SJSA1 (cell line): ENCODE measurements at places on chromosomes 16 and 17. TPM values are rescaled to one million over a fixed set of nuclear protein-coding genes. Genes with fewer than 3 reads are reported as not detected.
A peak's percentile ranks its signal among the peaks of the same experiment; 100 is the strongest.

DNA sequence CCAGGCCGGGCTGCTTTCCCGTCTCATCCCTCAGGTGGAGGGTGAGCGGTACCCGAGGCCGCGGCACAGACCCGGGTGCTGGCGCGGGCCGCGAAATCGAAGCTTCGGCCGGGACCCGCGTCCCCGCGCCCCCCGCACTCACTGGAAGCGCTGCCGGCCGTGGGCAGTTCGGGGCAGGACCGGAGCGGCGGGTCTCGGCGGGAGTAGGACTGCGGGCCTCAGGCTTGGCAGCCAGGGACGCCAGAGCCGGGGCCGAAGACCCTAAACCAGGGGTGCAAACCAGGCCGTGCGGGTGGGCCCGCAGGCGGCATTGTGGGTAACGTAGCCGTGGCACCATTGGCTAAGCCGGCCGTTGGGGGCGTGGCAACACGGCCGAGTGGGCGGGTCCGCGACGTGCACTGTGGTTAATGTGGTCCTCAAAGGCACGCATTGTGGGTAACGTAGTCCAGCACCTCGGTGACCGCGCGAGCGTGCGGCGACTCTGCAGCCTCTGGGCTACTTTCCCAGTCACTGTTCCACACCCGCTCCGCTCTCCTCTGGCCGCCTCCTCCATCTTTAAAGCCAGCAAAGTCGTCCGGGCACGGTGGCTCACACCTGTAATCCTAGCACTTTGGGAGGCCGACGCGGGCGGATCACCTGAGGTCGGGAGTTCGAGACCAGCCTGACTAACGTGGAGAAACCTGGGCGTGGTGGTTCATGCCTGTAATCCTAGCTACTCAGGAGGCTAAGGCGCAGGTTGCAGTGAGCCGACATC is at the start of gene ZNF500:
Gene ZNF500, minus strand, starts transcription at position 288 of the 754 bp plus-strand sequence. CDS start 1,184 bp downstream, outside the sequence.
- DNase-seq = peak; percentile 86

DNA sequence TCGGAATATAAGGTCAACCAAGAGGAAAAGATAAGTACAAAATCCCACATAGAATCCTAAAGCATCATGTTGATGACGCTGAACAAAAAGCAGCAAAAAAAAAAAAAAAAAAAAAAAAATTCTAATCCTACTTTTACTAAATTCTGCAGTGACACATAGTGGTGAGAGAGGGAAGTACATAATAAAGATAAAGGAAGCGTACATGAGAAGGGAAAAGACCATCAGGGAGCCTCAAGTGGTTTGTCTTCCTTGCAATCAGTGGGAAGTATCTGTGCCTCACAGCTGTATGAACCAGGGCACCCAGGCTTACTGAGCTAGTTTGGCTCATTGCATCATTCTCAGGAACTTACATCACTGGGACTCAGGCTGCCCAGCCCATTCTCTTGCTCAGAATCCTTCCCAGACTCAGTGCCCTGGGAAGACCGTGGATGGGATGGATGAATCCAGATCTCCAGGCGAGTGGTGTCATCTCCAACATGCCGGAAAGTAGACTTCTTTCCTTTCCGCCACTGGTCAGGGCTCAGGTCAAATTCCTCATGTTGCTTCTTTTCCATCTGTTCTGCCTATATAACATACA is 21.2 kb downstream of the SMG6 start:
- peak; percentile 71 for DNase-seq

DNA sequence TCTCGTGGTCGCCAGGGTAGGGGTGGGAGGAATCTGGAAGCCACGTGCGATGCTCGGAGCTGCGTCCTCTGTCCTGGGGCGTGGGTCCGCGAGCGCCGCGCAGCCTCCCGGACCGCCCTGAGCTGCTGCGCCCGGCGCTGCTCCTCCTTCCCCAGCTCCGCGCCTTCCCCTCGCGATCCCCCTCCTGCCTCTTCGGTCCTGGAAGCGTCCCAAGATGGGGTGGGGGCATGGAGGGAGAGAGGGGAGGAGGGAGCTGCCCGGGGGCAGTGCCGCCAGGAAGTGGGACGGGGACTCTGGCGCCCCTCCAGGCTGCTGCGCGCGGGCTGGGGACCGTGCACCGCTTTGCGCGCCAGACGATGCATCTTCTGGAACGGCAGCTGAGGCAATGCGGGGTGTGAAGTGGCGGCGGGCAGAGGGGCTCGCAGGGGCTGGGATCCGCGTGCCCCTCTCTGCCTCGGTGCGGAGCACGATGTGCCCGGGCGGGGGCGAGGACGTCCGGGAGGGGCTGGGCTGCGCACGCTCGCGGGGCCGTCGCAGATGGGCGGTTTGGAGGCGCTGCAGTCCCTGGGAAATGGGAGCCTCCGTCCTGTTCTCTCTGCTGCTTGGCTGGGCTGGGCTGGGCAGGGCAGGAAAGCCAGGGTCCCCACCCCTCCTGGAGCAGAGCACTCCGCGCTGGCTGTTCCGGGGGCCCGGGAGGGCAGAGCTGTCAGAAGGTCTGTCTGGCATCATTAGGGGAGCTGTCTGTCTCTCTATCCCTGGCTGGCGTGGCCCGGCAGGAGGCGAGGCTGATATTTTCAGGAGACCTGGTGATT is 388.0 kb downstream of the SEC14L1 start:
- no peak for DNase-seq

DNA sequence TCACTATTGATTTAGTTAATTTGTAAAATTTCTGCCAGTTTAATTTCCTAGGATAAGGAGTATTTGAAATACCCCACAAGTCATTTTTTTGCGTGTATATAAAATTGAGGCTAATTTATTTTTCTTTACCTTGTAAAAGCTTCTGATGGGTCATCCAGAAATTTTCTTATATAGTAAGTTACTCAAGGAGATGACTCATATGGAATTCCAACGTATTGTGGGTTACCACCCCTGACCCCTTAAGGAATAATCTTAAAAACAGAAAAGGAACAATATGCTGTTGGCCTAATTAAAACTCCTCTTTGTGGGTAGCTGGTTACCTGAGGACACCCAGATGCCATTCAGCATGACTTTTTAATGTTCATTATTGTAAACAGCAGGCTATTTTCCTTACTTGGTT is 13.6 kb downstream of the HEATR6 start:
- peak; percentile 39 for DNase-seq

DNA sequence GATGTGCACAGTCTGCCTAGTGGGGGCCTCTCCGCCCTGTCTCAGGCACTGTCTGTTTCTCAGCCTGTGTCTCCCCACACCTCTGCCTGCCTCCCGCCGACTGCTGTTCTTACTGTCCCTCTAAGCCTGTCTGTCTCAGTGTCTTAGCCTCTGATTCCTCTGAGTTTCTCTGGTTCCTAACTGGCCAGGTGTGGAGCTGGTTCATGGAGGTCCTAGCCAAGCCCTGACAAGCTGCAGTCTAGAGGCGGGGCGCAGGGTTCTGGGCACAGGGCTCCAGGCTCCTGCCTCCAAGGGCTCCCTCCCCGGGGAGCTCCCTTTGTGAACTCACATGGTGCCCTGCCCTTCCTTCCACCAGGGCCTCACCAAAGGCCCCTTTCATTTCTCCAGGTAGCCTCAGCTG is 19.4 kb downstream of the C17orf100 start:
- no peak for DNase-seq

DNA sequence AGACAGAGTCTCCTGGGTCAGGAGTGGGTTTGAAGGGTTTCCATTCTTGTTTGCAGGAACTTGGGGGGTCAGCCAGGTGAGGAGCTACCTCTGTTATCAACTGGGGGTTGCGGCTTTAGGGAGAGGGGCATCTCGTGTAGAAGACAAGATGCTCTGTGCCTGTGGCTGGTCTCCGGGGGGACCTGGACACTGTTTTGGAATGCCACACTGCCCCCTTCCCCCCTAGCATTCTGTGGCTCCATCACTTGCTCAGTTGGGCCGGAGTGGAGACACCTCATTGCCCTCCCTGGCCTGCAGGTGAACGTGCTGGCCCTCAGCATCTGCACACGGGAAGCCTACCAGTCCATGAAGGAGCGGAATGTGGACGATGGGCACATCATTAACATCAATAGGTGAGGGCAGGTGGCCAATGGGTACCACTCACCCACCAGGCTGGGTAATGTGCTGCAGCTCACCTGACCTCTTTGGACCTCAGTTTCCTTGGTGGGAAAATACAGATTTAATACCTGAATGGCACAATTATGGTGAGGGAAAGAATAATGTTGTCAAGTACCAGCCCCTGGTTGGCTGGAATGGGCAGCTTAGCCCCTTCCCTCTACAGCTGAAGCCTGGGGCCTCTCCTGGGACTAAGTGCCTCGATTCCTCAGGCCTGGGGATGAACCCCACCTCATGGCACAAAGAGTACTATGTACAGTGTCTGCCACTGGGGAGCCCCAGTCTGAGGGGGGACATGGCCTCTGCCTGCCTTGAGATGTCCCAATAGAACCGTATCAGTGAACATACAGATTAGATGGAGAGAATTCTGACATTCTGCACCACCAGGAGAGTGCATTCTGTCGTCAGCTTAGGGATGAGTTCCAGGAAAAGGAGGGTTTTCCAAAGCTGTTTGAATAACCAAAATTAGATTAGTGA is 3.3 kb upstream of the MRM1 start:
- DNase-seq = no peak

The RBFOX1 gene
- total RNA-seq = not detected in 2 replicates

DNA sequence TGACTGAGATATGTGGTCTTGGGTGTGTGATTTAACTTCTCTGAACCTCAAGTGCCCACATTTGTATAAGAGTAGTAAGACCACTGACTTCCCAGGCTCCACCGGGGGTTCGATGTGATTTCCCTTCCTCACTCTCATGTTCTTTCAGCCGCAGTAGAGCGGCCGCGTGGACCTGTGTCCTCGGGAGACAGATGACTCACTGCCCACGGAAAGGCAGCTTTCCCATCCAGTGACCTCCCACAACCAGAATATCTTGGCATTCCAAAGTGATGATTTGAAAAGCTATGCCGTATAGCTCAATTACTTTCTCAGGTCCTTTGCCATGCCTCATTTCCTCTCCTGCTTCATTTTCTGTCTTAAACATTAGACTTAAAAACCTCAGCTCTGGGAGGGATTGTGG is 73.6 kb downstream of the IL21R start:
- peak; percentile 71 for DNase-seq

The CHD9NB gene
- total RNA-seq = 0.45 TPM in 1 of 2 replicates, not detected in the other

The FZD2 gene
- 17.5 and 21.9 TPM in 2 replicates for total RNA-seq

DNA sequence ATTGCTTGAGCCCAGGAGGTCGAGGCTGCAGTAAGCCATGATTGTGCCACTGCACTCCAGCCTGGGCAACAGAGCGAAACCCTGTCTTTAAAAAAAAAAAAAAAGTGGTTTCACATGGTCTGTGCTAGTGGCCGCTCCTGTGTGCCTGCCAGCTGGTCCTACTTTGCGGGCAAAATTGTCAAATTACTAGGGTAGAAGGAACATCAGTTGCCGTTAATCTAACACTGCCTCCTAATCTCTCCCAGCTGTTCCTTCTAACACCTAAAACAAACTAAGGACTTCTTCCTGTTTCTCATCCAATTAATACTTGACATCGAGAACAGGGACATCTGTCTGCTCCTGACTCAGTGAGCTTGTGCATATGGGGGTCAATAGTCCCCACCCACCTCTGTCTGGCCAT is 23.9 kb downstream of the TMEM11 start:
- no peak for DNase-seq

DNA sequence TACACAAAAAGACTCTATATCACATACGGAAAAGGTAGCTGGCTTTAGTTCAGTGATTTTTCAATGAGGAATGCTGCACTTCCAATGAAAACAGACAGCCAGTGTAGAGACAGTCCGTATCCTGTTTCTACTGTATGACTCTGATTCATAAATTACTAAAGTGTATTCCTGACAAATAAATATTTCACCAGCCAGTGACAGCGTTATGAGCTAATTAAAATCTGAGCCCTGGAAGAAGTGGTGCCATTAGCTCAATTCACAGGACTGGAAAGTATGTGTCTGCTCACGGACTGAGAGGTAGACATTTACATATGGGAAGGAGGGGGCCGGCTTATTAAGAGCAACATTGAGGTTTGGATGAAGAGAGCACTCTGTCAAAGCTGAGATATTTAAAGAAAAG is 207.9 kb upstream of the RBFOX1 start:
- no peak for DNase-seq

The GJD3 gene
- total RNA-seq = not detected in 2 replicates

The MAPT gene
- total RNA-seq = 0.03 TPM in 1 of 2 replicates, not detected in the other

GRCh38 chr17:9676084-9676483 is 30.8 kb downstream of the USP43 start:
- no peak for DNase-seq

- no peak for DNase-seq
Observed at GRCh38 chr17:77383613-77384608, 243.1 kb downstream of the SEC14L1 start.

DNA sequence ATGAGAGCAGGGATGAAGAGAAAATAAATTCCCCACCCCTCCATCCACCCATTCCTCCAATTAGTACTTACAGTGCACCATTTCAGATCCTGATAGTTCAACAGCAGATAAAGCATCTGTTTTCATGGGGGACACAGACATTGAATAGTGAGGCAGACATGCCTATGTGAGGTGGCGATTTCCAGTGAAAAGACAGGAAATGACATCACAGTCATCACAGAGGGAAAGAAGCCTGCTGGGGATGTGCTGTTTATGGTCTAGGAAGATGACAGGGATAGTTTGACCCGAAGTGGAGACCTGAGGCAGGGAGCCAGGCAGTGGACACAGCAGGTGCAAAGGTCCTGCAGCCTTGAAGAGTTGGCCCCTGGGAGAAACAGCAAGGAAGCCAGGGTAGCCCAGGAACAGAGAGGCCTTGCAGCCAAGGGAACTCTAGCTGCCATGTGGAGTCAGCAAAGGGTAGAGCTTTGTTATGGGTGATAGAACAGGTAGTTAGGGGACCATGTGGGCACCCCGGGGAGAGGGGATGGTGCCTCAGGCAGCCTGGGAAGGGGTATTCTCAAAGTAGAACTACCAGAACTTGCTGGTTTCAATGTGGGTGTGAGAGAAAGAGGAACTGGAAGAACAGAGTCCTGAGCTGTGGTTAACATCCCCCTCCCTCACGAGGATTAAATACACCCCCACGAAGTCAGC is 256.6 kb downstream of the CPPED1 start:
- no peak for DNase-seq

DNA sequence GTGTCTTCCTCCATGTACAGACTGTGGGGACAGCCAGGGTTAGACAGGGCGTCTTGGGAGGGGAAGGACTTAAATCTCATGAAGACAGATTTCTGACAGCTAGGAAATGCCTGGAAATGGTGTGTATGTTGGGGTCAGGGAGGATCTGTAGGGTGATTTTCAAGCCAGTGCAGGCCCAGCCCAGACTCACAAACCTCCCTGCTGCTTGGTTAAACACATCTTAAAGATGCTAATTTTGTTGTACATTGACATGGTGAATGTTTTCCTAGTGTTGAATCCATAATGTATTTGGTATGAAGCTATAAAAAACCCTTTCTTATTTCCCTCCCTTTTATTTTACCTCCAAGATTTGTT is 238.3 kb downstream of the CCDC182 start:
- DNase-seq = no peak

The JUP gene
- 1.1 and 2.2 TPM in 2 replicates for total RNA-seq
